B cell (primary cell): ENCODE measurements at places on chromosomes 5 and 9. TPM values are rescaled to one million over a fixed set of nuclear protein-coding genes. Genes with fewer than 3 reads are reported as not detected.

GRCh38 chr5:121257621-121258020, 594.1 kb upstream of the FTMT start:
- no peak for DNase-seq
- no peaks in the 10 kb centered on the region for H3K36me3 ChIP-seq
- H3K27ac ChIP-seq: no peak overlapping the region

PCDHA5 gene
- total RNA-seq: not detected in 2 replicates

- no peak for DNase-seq
- no peak overlapping the region for H3K27ac ChIP-seq
- no peaks in the 10 kb centered on the region for H3K4me1 ChIP-seq
- H3K36me3 ChIP-seq: no peaks in the 10 kb centered on the region
- H3K4me3 ChIP-seq: no peak overlapping the region
These were observed 233.7 kb downstream of the ENC1 start for GRCh38 chr5:74406844-74407243.

DNA sequence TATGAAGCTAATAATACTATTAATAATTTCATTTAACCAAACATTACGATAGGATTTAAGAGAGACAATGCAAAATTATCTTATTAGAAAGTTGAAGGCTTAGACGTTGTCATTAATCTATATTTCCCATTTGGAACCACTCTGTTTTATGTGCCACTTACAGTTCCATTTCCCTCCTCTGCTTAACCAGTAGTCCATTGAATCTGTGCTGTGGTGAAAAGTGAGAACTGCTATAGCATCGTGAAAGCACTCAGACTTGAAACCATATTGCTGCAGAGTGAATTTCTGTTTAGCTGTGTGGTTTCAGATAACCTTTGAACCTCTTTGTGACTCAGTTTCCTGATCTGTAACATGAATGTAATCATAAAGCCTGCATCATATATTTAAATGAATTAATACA, 2304.5 kb downstream of the MAT2B start:
- no peaks in the 10 kb centered on the region for H3K27me3 ChIP-seq
- no peak for DNase-seq
- H3K4me3 ChIP-seq: no peak overlapping the region
- no peak overlapping the region for H3K27ac ChIP-seq
- no peaks in the 10 kb centered on the region for H3K4me1 ChIP-seq

DNA sequence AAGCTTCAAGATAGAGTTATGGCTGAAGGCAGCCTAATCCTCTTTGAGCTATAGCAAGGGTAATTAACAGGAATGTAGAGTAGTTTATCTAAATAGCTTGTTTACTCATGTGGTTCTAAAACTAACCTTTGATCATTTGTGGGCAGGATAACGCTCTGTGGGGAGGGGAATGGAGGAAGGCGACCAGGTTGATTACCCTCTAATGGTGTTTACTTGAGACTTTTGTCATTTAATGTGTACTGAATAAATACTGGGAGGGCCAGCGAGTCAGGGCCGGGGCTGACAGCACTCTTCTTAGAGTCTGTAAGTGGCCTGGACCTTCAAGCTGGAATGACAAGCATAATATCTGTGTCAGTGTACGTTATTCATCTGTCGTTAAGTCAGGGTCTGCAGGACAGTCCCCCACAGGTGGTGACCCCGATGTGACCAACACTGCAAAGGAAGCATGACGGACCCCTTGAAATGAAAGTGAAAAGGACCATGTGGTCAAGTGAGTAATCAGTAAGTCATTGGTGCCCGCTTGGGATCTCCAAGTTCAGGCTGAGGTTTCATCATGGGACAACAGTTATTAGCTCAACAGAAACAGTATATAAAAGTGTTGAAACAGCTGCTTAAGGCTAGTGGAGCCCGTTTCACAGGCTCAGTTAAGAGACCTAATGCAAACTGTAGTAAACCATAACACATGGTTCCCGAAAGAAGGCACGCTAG, 162.6 kb downstream of the CPLANE1 start:
- no peaks in the 10 kb centered on the region for H3K36me3 ChIP-seq
- no peak overlapping the region for H3K27ac ChIP-seq
- H3K27me3 ChIP-seq: no peaks in the 10 kb centered on the region

DNA sequence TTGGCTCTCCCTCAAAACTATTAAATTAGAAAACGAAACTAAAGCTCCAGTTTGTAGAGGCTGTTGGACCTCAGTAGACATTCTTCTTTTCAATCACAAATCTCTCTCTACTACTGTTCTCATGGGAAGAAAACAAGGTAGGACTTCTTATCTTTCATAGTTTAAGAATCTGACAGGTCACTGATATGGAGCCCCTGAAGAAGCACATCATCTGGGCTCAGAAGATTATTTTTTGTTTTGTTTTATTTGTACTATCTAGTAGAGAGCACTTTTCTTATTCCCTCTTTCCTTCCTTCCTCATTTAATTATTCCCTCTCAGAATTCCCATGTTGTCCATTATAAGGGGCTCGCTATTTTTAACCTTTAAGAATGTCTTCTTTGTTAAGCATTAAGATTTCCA, 26.3 kb downstream of the STARD4 start:
- H3K4me3 ChIP-seq: no peak overlapping the region
- H3K36me3 ChIP-seq: no peaks in the 10 kb centered on the region
- H3K4me1 ChIP-seq: no peaks in the 10 kb centered on the region
- H3K27me3 ChIP-seq: no peaks in the 10 kb centered on the region
- no peak for DNase-seq

GRCh38 chr5:146388386-146388785, 49.7 kb downstream of the POU4F3 start:
- H3K36me3 ChIP-seq: no peaks in the 10 kb centered on the region
- H3K4me1 ChIP-seq: no peaks in the 10 kb centered on the region
- no peak overlapping the region for H3K4me3 ChIP-seq

TAF11L11 gene
- not detected in 2 replicates for total RNA-seq

PCDHA9 gene
- not detected in 2 replicates for total RNA-seq
